ENCODE measurements at places on chromosomes 5 and 9.

DNA sequence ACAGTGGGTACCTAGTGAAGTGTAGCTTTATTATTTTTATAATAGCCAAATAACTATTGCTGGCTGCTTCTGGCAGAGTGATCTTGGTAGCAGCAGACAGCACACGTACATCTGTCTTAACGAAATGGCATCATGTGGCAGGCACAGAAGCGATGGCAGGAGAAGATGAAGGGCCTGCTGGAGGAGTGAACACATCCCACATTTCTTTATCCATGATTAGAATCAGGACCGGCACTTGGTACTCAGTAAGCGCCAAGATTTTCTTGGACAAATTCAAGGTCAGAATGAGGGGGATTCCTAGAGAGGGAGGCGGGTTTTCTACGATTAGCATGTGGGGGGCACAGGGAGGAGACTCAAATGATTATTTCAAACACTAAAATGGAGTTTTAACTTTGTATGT is 23.0 kb upstream of the ZNF366 start:
- no peak for DNase-seq

DNA sequence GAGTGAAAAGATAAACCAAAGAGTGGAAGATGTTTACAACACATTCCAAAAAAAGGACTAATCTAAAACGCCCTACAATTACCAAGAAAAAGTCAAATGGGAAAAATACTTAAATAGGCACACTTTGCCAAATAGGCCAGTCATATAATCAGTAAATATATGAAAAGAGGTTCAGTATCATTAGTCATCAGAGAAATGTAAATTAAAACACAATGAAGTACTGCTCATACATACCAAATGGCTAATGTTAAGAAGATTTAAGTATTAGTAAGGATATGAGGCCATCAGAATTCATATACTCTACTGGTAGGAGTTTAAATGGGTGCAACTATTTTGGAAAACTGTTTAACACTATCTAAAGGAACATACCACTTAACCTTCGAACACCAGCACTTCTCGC is 47.6 kb downstream of the ZDHHC21 start:
- no peak for DNase-seq

GRCh38 chr5:134466241-134467069 is 54.8 kb upstream of the CDKN2AIPNL start:
- DNase-seq, result peak; percentile 34

DNA sequence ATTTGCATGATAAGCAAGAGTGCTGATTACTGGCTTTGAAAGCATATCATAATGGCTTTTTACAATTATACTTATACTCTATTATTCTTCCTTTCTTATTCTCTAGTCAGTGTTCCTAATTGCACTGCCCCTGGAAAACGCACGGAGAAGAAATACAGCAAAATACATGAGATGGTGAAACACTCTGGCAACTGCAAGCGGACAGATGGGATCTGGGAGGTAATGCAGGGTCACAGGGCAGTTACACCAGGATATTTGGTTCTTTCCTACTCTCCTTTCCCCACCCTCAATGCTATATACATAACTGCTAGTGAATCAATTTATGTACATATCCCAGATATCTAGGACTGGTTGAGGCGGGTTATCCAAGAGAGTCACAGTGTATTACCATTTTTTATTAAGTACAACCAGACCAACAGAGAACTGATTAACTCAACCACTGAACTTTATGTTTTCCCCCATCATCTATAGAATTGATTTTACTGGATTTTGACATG is 423.7 kb downstream of the ZSWIM6 start:
- DNase-seq, result no peak

DNA sequence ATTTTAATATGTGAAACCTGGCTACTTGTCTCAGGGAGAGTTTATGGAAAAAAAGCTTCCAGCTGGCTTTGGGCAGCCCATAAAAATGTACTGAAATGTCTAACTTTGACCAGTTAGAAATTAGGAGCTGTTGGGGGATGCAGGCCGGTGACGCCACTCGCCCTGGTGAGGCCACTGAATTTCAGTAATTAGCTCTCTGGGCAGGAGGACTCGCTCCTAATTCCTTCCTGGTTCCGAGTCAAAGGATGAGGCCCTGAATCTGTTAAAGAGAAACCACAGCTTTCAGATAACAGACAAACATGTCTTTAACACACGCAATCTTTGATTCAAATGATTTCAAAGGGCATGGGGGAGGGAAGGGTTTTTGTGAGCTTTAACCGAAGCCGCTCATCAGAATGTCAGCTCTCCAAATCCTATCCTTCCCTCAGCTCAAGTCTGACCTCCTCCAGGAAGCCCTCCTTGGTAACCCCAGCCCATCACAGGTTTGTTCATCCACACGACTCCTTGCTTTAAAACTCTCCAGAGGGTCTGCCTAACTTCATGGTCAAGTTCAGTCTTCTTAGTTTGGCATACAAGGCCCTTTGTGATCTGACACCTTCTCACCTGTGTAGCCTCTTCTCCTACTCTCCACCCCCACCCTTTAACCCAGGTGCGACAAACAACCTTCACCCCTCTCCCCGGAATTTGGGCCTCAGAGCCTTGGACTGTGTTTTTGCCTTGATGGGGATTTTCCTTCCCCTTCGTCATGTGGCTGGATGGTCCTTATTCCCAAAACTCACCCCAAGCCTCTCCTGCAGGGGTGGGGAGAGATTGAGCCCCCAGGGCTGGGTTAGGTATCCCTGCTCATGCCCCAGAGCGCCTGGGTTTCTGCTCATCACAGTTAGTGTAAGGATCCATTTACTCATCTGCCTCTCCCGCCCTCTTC is 13.6 kb upstream of the PHF19 start:
- peak; percentile 73 for DNase-seq

DNA sequence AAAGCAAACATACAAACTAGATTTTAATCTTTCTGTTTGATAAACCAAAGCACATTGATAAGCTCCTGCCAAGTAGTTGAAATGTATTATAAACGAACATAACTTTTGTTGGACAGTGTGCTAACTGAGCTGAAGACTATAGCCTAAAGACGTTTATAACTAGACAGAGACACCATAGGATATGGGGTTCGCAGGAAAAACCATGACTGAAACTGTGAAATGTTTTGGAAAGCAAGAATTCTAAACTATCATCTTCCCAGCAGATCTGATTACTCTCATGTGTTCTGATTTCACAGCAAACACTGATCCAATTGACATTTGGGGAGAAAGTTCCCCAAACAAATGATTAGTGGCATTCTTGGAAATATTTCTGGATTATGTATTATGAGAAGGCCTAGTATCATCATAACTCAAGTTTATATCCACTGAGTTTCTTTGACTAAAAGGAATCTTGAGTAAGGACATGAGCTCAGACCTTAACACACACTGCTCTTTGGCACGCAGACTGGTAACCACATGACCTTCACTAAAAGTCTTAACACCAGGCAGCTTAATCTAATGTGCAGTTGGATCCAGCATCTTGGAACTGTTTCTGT is 375.2 kb downstream of the ZNF608 start:
- no peak for DNase-seq

- DNase-seq, result peak; percentile 66
These were observed 2.2 kb upstream of the PRR7 start for GRCh38 chr5:177444106-177445051.

DNA sequence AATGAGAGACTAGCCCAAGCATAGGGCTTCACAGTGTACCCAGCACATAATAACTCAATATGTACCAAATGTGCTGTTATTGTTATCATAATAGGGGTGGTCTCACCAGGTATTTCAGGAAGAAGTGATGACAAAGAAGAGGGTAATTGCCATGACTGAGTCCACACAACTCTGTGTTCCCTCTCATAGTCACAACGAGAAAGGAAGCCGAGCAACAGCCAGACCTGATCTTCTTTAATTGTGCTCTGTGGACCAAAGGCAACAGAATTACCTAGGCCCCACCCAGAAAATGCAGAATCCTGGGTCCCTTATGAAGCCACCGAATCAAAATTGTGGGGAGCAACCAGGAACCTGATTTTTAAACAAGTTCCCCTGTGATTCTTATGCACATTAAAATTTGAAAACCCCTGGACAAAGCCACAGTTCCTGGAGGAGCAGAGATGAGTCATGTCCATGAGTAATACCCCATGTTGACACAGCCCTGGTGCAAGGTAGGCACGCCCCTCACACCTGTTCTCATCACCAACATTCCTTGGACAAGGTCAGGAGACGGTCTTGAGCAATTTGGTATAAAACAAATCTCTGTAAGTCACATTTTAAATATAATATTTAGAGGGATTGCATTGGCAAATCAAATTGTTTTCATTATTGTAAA is 5.2 kb downstream of the FGF1 start:
- DNase-seq, result no peak

DNA sequence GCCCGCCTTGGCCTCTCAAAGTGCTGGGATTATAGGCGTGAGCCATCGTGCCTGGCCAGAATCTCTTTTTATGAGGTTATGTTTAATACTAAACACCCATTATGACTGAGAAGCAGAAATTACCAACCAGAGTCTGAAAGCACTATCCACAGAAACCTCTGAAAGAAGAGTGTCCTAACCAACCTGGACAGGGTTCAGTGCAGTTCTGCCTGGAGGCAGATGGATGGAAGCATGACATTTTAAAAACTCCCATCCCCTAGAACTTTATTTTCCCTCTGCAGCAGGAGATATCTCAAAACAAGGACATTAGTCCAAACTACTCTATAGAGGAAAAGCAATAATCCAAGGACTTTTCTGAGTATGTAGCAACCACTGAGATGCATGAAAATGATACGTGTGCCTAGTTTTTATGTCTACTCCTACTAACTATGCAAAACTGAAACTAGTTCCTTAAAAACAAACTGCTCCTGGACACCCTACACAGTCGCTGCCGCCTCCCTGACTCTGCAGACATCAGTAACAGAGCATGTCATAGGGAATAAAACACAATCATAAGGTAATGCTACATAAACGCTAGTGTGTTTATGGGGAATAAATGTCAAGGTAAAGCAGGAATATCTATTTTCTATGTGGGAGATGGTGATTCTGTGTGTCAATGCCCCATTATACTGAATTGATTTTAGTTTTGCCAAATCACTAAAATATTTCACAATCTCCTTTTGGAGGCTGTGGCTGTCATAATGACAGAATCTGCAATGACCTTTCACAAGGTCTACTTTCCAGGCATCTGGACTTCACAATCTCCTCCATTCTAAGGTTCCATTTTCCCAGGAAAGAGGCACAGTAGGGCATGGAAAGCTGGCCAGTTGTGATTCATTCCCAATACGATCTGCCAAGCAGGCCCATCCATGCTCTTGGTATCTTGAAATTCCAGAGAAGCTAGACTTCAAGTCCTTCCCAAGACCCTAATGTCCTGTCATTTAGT is 122.8 kb downstream of the SIL1 start:
- DNase-seq, result no peak

- no peak for DNase-seq
These were observed 929.6 kb upstream of the WWC1 start for GRCh38 chr5:167361795-167362194.

Measured in CD4-positive, alpha-beta T cell treated with Interleukin-21 for 1 hour (primary cell).